ENCODE measurements at places on chromosomes 5 and 9. TPM values are rescaled to one million over a fixed set of nuclear protein-coding genes. Genes with fewer than 3 reads are reported as not detected.

DNA sequence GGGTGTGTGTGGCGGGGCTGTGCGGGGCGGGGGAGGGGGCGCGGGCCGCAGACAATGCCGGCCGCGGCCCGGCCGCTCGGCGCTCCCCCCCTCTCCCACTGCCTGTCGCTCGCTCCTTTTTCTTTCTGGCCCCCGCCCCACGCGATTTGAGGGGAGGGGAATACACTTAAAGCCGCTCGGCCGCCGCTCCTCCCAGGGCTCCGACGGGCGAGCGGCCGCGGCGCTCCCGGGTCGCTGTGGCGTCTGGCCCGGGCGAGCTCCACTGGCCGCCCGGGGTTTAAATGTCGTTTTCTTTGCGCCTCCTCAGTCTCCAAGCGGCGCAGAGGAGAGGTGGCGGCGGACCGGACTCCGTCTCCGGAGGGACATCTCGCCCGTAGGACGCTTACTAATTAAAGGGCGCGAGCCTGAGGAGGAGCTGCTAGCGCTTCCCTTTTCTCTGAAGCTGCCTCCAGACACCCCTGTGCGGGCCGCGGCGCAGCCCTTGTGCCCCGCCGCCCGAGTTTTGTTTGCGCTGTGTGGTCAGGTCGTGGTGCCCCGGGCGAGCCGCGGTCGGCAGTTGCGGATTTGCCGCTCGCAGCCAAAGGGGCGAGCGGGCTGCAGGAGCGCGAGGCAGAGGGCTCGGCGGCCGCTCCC lies 1.4 kb downstream of the ZSWIM6 start:
- H3K36me3 ChIP-seq = no peaks in the 10 kb centered on the region
- peaks cover 10% of the 10 kb centered on the region for H3K4me1 ChIP-seq
- peak; percentile 37 for DNase-seq
- H3K4me3 ChIP-seq = peak overlapping the region; percentile 65
- no peaks in the 10 kb centered on the region for H3K27me3 ChIP-seq
- H3K27ac ChIP-seq = peak overlapping the region; percentile 90

DNA sequence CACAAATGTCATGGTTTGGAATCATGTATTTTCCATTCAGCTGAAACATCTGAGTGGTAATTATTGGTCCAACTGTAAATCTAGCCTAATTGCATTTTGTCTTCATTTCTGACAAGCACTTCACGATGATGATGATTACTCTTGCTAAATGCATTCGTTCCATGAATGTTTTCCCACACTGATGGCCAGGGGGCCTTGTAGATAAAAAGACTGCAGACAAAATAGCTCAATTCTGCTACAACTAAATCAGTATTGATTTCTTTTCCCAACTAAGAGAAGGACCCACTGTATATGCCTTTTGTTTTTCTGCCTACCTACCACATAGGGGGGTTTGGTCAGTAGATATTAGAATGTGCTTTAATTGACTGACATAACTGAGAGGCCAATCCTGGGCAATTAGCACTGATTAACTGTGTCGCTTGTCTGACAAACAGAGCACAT lies 1351.3 kb upstream of the NUDT12 start:
- no peaks in the 10 kb centered on the region for H3K36me3 ChIP-seq
- no peak overlapping the region for H3K27ac ChIP-seq
- no peak for DNase-seq
- H3K4me1 ChIP-seq = no peaks in the 10 kb centered on the region

DNA sequence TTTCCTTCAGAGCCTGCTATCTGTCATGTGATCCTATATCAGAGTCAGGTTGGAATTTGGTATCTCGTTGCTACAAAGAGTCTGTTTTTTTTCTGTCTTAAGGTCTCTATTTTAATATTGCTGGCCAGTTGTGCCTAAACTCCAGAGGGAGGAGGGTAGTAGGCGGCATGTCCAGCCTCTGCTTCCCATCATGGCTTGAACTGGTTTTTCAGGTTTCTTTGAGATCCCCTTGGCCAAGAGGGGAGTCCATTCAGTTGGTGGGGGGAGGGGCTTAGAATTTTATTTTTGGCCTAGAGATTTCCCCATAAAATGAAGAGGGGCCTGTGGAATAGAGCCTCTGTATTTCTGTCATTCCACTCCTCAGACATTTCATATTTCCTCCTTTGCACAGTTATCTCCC lies 15.4 kb upstream of the ZNF354C start:
- H3K4me1 ChIP-seq = no peaks in the 10 kb centered on the region
- no peak for DNase-seq
- H3K27me3 ChIP-seq = no peaks in the 10 kb centered on the region

GRCh38 chr5:10645146-10645545 lies 81.3 kb downstream of the ANKRD33B start:
- no peaks in the 10 kb centered on the region for H3K36me3 ChIP-seq
- H3K4me3 ChIP-seq = no peak overlapping the region
- DNase-seq = no peak
- no peaks in the 10 kb centered on the region for H3K4me1 ChIP-seq
- no peaks in the 10 kb centered on the region for H3K27me3 ChIP-seq

- no peak for DNase-seq
- no peak overlapping the region for H3K4me3 ChIP-seq
- no peaks in the 10 kb centered on the region for H3K36me3 ChIP-seq
- H3K4me1 ChIP-seq = no peaks in the 10 kb centered on the region
- H3K27me3 ChIP-seq = no peaks in the 10 kb centered on the region
Observed at GRCh38 chr5:83219495-83219894, 142.1 kb downstream of the XRCC4 start.

DNA sequence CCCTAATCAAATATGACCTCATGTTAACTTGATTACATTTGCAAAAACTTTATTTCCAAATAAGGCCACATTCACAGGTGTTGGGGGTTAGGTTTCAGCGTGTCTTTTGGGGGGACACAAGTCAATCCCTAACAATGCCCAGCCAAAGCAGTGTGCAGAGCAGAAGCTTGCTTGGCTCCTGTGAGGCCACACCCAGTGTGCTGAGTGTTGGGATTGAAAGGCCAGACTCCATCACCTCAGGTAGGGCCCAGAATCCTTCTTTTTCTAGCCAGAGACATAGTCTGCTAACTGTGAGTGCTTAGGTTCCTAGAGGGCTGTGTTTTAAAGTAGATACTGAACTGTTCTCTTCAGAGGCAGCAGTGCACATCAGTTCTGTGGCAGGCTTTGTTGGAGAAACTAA lies 27.9 kb downstream of the KDM4C start:
- no peaks in the 10 kb centered on the region for H3K27me3 ChIP-seq
- H3K4me1 ChIP-seq = no peaks in the 10 kb centered on the region
- H3K4me3 ChIP-seq = no peak overlapping the region
- H3K27ac ChIP-seq = no peak overlapping the region
- no peaks in the 10 kb centered on the region for H3K36me3 ChIP-seq
- DNase-seq = no peak

GRCh38 chr9:89370593-89370992 lies 52.3 kb downstream of the SECISBP2 start:
- H3K27me3 ChIP-seq = no peaks in the 10 kb centered on the region
- H3K36me3 ChIP-seq = no peaks in the 10 kb centered on the region
- H3K27ac ChIP-seq = no peak overlapping the region

DNA sequence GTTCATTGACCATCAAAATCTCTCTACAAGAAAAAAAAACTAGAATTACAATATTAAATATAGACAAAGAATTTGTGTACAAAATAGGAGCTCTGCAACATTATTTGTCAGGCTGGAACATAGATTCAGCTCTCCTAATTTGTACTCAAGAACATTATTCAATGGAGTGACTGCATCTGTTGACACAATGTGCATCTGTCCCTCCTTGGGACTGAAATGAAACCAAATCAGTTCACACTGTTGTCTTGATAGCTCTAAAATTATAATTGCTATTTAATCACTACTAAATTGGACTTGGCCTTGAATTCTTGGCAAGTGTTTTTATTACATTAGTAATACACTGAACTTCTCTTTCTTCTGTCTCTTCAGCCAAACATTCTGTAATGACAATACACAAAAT lies 47.7 kb downstream of the FTMT start:
- no peaks in the 10 kb centered on the region for H3K36me3 ChIP-seq
- no peaks in the 10 kb centered on the region for H3K27me3 ChIP-seq
- no peak overlapping the region for H3K4me3 ChIP-seq
- H3K4me1 ChIP-seq = no peaks in the 10 kb centered on the region
- H3K27ac ChIP-seq = no peak overlapping the region

- H3K27me3 ChIP-seq = no peaks in the 10 kb centered on the region
- H3K4me1 ChIP-seq = no peaks in the 10 kb centered on the region
- no peak for DNase-seq
- H3K27ac ChIP-seq = no peak overlapping the region
Observed at GRCh38 chr5:54551292-54551691, 33.7 kb downstream of the SNX18 start.

The OR1J2 gene
- total RNA-seq = not detected

The GLDC gene
- total RNA-seq = 0.79 TPM

The CRB2 gene
- 2.3 TPM for total RNA-seq

The LECT2 gene
- total RNA-seq = not detected

The REEP2 gene
- total RNA-seq = 2.6 TPM

The NOL6 gene
- 22.1 TPM for total RNA-seq
